ENCODE measurements at places on chromosomes 7 and 10. TPM values are rescaled to one million over a fixed set of nuclear protein-coding genes. Genes with fewer than 3 reads are reported as not detected.

Gene LIPF
- total RNA-seq, result not detected

DNA sequence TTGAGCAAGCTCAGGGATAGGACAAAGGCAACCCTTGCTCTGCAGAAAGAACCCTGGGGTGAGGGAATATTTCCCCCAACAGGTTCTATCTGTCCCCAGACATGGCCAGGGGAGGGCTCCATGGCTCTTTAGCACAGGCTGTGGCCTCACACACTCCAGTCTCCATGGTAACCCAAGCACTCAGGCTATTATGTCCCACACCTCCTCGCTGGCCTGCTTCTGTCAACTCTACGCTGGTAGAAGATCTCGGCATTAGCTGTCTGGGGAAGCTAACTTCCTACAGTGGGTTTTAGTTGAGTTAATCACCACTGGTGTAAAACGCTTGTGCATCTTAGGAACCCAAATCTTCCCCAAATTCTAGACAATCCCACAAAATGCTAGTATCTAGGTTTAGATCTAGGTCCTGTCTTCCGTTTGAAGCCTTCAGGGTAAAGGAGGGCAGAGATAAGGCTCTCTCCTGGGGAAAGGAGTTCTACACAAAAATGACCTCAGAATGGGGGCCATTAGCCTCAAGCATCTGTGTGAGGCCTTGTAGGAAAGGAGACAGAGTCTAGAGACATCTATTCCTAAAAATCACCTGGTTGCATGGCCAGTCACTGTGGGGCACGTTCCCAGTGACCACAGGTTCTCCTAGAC lies 36.7 kb upstream of the SLIT1 start:
- no peaks in the 10 kb centered on the region for H3K4me1 ChIP-seq
- H3K4me3 ChIP-seq, result no peak overlapping the region
- H3K27ac ChIP-seq, result no peak overlapping the region

Gene GAD2
- total RNA-seq, result not detected

- no peak overlapping the region for H3K27ac ChIP-seq
- H3K27me3 ChIP-seq, result no peaks in the 10 kb centered on the region
- no peak for DNase-seq
These were observed 176.0 kb upstream of the SVIL start for GRCh38 chr10:29810816-29811215.

Gene SLC26A3
- not detected for total RNA-seq

- no peak overlapping the region for H3K27ac ChIP-seq
- no peak overlapping the region for H3K4me3 ChIP-seq
- no peaks in the 10 kb centered on the region for H3K27me3 ChIP-seq
- H3K36me3 ChIP-seq, result no peaks in the 10 kb centered on the region
These were observed 42.3 kb downstream of the NOC3L start for GRCh38 chr10:94320285-94320914.

GRCh38 chr7:85125651-85126131 lies 61.2 kb downstream of the SEMA3D start:
- DNase-seq, result no peak
- no peak overlapping the region for H3K4me3 ChIP-seq
- no peaks in the 10 kb centered on the region for H3K4me1 ChIP-seq
- H3K36me3 ChIP-seq, result no peaks in the 10 kb centered on the region

Gene CCNY
- total RNA-seq, result 65.2 TPM

DNA sequence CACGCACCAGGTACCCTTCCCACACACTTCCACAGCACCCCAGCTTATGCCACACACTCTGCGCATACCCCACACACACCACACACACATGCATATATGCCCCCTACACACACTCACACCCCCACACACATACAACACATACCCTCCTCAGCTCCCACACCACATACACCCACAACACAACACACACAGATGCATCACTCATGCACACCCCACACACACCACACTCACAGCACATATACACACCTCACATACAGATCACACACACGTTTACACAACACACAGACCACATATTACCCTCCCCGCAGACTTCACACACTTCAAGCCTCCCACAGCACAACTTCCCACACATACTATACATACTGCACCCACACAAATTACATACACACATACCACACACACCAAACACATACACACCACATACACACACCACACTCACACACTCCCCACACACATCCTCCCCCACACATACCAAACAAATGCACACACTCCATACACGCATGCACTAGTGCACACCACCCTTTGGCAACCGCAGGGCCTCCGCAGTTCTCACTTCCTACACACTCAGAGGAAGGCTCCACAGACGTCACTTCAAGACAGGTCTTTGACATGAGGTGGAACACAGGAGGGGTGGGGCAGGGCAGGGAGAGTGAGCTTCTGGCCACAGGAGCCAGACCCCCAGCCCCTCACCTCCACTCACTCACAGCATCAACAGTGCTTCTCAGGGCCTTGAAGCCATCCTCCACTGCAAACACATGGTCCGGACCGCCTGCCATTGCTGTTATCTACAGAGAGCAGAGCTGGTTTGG lies 18.5 kb upstream of the ANTXRL start:
- peak overlapping the region; percentile 57 for H3K27ac ChIP-seq
- peaks cover 65% of the 10 kb centered on the region for H3K4me1 ChIP-seq
- no peaks in the 10 kb centered on the region for H3K27me3 ChIP-seq
- peak; percentile 60 for DNase-seq

- no peak overlapping the region for H3K27ac ChIP-seq
- H3K4me1 ChIP-seq, result no peaks in the 10 kb centered on the region
- H3K27me3 ChIP-seq, result no peaks in the 10 kb centered on the region
- DNase-seq, result no peak
- no peak overlapping the region for H3K4me3 ChIP-seq
- no peaks in the 10 kb centered on the region for H3K36me3 ChIP-seq
These were observed 147.1 kb downstream of the PHF14 start for GRCh38 chr7:11120675-11121220.

GRCh38 chr7:35371221-35371620 lies 117.3 kb upstream of the TBX20 start:
- DNase-seq, result no peak
- no peak overlapping the region for H3K4me3 ChIP-seq
- H3K36me3 ChIP-seq, result no peaks in the 10 kb centered on the region

Gene FFAR4
- total RNA-seq, result not detected

Gene FRMD4A
- 2.1 TPM for total RNA-seq

- no peak overlapping the region for H3K4me3 ChIP-seq
- no peaks in the 10 kb centered on the region for H3K36me3 ChIP-seq
- H3K4me1 ChIP-seq, result no peaks in the 10 kb centered on the region
These were observed 224.1 kb downstream of the GLI3 start for GRCh38 chr7:42012786-42013360.

DNA sequence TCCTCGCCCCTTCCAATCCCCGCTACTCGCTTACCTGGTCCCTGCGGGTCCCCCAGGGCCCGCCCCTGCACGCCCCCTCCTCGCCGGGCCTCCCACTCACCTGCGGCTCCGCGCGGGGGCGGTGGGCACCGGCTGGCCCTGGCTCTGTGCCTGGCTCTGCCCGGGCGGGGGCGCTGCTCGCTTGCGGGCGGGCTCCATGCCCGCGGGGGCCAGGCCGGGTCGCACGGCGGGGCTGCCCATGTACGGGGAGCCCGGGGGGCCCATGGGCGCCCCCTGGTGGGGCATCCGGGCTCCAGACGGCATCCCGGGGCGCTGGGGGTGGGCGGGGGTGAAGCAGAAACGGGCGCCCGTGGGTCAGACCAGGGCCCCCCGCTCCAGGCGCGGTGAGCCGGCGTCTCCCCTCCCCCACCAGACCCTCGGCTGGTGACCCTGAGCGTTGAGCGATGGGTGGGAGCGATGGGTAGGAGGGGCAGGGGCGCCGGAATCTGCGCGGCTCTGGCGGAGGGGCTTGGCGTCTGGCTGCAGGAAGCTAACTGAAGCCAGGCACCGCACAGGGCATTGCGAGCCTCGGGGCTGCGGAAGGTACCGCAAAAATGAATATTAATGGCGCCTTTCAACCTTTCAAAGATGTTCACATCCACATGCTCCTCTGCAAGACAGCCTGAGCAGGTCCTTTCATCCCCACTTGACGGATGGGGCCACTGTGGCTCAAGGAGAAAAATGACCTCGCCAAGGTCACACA lies 3.0 kb downstream of the SMARCD3 start:
- H3K36me3 ChIP-seq, result no peaks in the 10 kb centered on the region
- H3K27ac ChIP-seq, result no peak overlapping the region

Gene GIMAP8
- total RNA-seq, result 12.3 TPM

- H3K4me1 ChIP-seq, result no peaks in the 10 kb centered on the region
- H3K4me3 ChIP-seq, result no peak overlapping the region
- no peak overlapping the region for H3K27ac ChIP-seq
- no peaks in the 10 kb centered on the region for H3K36me3 ChIP-seq
- no peak for DNase-seq
- no peaks in the 10 kb centered on the region for H3K27me3 ChIP-seq
These were observed 50.6 kb downstream of the MGMT start for GRCh38 chr10:129517680-129518057.

Gene SFRP4
- not detected for total RNA-seq

DNA sequence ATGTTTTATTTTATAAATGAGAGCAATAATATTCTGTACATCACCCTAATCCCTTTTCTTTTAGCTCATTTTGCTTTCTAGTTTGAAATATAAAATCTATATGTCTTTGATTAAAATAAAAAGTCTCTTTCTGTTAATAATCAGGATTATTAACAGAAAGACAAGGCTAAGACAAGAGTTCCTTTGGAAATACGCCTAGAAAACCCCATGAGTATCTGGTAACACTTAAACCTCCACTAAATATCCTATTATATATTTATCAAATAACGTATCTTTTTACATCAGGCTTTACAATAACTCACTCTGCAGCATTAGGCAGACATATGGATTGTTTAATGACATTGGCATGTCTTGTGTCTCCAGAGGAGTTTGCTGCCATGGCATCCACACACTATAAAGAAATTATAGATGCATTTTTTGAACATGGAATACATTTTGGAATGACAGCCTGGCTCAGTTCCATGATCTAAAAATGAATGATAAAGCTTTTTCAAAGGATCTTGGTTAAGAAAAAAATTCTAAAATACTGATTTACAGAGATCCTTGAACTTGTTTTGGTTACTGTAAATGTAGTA lies 98.7 kb downstream of the TMEM26 start:
- no peak overlapping the region for H3K4me3 ChIP-seq
- no peaks in the 10 kb centered on the region for H3K4me1 ChIP-seq
- no peak overlapping the region for H3K27ac ChIP-seq
- no peak for DNase-seq
- H3K36me3 ChIP-seq, result no peaks in the 10 kb centered on the region

- no peak overlapping the region for H3K4me3 ChIP-seq
- no peak overlapping the region for H3K27ac ChIP-seq
- H3K36me3 ChIP-seq, result no peaks in the 10 kb centered on the region
- no peaks in the 10 kb centered on the region for H3K4me1 ChIP-seq
- no peak for DNase-seq
- no peaks in the 10 kb centered on the region for H3K27me3 ChIP-seq
These were observed 241.3 kb upstream of the FOXP2 start for GRCh38 chr7:114173170-114173890.

- no peaks in the 10 kb centered on the region for H3K36me3 ChIP-seq
- no peak overlapping the region for H3K27ac ChIP-seq
- H3K4me1 ChIP-seq, result no peaks in the 10 kb centered on the region
- no peak overlapping the region for H3K4me3 ChIP-seq
These were observed 3.5 kb downstream of the DGKB start for GRCh38 chr7:14899030-14899429.

Gene CLRN3
- total RNA-seq, result not detected

DNA sequence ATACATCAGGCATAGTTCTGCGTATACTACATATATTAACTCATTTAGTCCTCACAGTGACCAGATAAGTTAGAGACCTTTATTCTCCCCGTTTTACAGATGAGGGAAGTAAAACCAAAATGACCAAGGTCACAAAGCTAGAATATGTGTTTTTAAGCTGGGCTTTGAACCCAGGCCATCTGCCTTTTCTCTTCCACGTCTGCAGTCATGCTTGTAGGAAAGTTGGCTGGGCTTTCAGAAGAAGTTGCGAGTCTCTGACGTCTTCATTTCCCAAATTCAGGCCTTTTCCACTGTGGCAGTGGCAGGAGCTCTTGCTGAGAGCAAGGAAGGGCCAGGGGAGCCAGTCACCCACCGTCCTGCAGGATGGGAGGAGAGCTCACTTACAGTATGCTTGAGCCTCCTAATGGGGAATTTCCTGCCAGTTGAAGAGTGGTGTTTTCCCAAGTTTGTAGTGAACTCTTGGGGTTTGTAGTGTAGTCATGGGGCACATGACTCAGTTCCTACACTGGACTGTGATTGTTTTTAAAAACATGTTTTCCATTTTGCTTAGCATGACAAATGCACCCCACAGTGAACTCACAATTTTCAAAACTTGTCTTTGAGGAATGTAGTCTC lies 34.2 kb downstream of the CYP17A1 start:
- H3K27me3 ChIP-seq, result no peaks in the 10 kb centered on the region
- no peaks in the 10 kb centered on the region for H3K4me1 ChIP-seq
- no peak overlapping the region for H3K4me3 ChIP-seq

- no peaks in the 10 kb centered on the region for H3K36me3 ChIP-seq
- H3K27me3 ChIP-seq, result peaks cover 4% of the 10 kb centered on the region
- no peak overlapping the region for H3K4me3 ChIP-seq
- H3K27ac ChIP-seq, result no peak overlapping the region
- DNase-seq, result no peak
These were observed 381.1 kb upstream of the ZMIZ1 start for GRCh38 chr10:78687626-78688025.

DNA sequence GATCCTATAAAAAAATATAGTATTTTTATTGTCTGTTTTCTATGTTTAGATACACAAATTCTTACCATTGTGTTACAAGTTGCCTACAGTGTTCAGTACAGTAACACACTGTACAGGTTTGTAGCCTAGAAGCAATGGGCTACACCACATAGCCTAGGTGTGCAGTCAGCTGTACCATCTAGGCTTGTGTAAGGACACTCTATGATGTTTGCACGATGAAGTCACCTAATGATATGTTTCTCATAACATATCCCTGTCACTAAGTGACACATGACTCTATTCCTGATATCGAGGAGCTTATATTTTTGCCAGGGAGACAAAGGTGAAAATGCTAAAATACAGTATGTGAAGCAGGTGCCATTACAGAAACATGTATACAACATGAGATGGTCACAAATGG lies 18.6 kb downstream of the ZNF25 start:
- H3K27ac ChIP-seq, result no peak overlapping the region
- no peak for DNase-seq
- H3K27me3 ChIP-seq, result no peaks in the 10 kb centered on the region
- H3K4me1 ChIP-seq, result no peaks in the 10 kb centered on the region

All from CD8-positive, alpha-beta memory T cell (primary cell).